ENCODE measurements at places on chromosomes 3 and 15.

GRCh38 chr3:141442446-141442845 is 44.4 kb upstream of the RASA2 start:
- DNase-seq: no peak

DNA sequence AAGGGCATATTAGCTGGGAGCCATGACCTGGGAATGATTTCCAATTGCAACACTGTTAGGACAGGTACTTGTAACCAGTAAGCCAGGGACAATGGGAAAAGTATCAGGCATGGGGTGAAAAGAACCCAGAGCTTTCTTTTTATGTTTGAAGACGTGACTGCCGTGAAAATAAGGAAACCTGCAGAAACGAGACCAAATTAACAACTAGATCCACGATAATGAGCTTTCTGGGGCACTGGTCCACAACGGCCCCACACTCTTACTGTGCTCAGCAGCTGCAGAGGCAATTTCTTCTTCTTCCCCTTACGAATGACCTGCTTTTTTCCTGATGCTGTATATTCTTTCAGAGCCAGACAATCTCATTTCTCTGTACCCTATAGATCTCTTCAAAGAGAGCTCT is 11.4 kb downstream of the C3orf49 start:
- no peak for DNase-seq

- no peak for DNase-seq
These were observed 25.8 kb downstream of the OXNAD1 start for GRCh38 chr3:16290827-16291196.

DNA sequence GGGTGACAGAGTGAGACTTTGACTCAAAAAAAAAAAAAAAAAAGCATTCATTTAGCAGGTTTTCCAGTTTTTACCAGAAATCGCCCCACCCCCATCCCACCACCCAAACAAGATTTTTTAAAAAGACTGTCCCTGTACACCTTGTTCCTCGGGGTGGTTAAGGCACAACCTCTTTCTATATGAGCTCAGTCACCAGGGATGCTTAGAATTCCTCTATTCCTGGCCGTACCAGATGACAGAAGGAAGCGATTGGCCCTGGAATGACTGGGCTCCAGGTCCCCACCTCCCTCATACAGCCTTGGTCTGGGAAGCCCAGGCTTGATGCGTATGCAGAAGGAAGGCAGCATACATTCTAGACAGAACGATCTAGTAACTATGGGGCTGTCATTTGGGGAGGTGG is 25.6 kb downstream of the IDH2 start:
- DNase-seq: no peak

GRCh38 chr3:123719862-123720453 is 135.1 kb upstream of the HACD2 start:
- no peak for DNase-seq

DNA sequence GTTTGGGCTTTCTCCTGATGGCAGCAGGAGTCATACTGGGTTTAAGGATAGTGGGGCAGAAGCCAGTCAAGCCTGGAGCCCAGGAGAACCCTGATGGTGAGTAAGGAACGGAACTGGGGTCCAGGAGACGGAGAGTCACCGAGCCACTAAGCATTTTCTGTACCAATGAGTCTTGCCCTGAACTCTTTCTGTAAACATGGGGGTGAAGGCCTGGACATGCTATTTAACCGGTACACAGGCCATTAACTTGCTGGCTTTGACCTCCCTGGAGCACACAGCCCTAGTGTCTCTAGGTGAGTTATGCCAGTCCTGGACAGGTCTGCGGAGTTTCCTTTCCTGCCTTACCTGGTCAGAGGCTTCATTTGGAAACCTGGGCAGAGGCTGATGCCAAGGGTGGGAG is 3.9 kb downstream of the SLC6A6 start:
- DNase-seq: no peak

DNA sequence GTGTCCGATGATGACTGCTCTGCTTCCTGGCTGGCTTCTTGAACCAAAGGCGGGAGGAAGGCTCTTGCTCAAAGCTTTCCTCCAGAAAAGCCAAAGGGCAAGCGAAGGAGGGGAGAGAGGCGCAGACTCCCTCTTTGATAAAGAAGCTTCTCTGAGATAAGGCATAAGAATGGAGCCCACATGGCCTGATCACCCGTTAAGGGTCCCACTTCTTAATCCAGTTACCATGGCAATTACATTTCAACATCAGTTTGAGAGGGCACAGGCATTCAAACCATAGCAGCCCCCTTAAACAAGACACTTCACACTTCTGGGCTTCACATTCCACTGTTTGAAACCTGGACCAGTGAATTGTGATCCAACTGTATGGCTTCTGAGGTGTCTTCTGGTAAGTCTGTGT is 8.0 kb downstream of the ABHD17C start:
- DNase-seq: no peak

DNA sequence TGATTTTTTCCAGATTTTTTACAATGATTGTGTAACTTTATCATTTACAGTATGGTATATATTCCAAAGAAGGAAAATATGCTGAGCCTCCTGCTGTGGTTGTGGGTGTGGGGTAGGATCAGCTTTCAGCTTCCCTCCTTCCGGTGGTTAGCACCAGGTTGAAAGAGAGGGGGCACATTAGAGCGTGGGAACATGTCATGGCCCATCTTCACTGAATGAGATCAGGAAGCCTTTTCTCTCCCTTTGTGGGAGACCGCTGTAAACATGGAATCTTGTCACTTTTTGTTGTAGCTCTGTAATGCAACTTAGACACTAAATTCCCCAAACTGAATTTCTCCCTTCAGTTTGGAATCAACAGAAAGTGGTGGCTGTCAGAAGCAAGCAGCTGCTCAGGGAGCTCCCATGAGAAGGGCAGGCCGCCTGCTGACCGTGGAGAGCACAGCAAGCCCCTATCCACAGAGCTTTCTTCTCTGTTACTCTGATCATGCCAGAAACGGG is 86.7 kb upstream of the LIMD1 start:
- DNase-seq: no peak

DNA sequence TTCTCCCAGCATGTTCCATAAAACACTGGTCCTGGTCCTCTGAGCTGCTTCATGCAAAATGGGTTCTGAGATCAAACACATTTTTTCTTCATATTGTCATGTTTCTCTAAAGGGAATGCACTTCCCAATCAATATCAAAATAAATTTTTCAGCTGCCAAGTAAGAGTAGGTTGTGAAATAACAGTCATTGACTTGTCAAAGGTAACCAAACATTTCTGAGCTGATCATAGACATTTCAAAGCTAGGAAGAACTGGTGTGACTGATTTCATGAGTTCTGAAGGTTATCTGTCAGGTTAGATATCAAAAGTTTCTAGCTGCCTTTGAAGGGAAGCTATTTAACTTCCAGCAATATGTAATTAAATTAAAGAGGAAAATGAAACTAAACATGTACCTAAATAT is 770.9 kb downstream of the TBL1XR1 start:
- no peak for DNase-seq

GRCh38 chr3:153282355-153282754 is 120.3 kb downstream of the RAP2B start:
- no peak for DNase-seq

- DNase-seq: no peak
These were observed 227.5 kb downstream of the DTWD1 start for GRCh38 chr15:49848282-49848724.

DNA sequence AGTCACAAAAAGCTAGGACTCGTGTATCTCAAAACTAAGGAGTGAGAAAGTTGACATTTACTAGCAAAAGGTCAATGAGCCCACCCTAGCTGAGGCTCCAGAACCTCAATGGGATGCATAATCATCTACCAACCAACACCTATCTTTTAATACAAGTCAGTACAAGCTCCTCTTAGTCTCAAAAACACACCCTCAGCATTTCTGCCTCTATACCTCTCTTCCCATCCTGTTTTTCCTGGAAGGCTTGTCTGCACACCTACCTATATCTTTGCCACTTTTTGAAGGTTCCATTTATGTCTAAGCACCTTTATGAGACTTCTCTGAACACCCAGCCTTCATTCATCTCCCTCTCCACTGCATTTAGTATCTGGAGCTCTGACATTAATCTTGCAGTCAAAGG is 10.0 kb downstream of the WWTR1 start:
- no peak for DNase-seq

DNA sequence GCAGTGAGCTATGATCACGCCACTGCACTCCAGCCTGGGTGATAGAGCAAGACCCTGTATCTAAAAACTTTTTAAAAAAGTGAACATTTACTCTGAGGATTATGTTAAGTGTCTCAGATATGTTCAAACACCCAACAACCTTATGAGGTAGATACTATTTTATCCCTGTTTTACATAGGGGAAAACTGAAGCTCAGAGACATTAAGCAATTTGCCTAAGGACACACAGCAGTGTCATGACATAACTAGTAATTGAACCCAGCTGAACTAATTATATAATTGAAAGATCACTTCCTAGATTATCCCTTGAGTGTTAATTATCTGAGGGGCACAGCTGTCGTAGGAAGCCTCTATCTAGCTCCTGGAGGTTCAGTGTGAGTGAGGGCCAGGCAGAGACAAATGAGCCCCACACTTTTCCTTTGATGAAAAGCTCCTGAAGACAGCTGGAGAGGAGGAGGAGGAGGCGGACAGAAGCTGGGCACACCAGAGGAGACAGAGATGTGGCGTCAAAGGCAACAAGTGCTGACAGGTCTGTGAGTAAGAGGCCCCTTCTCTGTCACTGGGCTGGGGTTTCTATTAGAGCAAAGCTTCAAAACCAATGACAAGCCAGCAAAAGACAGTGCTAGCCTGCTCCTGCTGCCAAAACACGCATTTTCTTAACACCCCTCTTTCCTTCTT is 20.5 kb downstream of the TRH start:
- no peak for DNase-seq

DNA sequence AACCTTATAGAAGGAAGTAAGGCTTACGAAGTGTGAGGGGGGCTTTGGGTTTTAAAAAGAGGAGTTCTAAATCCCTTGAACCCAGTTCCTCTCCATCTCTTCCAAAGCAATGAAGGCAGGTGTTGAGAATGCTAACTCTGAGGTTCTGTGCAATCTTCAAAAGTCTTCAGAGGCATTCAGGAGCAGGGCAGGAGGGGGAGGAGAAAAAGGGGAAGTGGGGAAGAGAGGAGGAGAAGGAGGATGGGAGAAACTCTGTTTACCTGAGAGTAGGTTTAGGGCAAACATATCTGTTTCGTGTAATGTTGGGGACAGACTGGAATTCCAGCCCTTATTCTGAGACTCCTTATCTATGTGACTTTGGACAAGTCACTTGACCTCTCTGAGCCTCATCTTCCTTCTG is 36.9 kb downstream of the FAM3D start:
- no peak for DNase-seq

DNA sequence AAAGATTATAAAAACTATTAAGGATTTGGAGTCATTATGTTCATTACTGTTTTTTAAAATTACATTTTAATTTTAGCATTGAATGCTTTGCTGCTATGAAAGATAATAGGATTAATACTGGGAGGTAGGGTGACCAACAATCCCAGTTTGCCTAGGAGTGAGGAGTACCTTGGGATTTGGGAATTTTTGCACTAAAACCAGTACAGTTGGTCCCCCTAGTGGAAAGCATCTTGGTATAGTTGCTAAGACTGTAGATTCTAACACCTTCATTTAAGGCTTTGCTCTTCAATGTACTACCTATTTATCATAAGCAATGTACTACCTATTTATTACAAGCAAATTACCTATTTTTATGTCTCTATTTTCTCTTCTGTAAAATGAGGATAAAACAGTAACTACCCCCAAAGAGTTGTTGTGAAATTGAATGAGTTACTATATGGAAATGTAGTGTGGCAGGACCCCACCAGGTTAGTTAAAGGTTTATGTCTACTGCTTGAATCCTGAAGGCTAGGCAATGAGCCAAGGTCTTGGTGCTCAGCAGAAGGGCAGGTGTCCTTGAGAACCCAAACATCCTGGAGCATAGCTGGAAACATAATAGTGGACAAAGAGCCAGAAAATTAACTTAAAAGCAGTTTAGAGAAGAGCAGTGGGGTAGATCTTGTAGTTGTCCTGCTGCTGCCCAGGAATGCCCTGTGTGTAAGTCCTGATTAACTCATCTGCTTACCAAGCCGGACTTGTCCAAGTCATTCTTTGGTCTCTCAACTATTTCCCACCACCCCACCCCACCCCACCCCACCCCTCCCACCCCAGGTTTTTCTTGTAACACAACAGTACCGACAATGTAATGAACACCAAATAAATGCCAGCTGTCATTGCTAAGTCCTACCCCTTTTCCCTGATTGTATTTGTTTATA is 49.2 kb upstream of the NMD3 start:
- no peak for DNase-seq

DNA sequence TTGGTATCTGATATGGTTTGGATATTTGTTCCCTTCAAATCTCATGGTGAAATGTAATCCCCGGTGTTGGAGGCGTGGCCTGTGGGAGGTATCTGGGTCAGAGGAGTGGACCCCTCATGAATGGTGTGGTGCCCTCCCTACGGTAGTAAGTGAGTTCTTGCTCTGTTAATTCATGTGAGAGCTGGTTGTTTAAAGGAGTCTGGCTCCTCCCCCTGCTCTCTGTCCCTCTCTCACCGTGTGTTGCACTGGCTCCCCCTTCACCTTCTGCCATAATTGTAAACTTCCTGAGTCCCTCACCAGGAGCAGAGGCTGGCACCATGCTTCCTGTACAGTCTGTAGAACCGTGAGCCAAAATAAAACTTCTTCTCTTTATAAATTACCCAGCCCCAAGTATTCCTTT is 246.9 kb upstream of the AGTR1 start:
- no peak for DNase-seq

GRCh38 chr3:43102773-43103480 is 3.0 kb downstream of the POMGNT2 start:
- no peak for DNase-seq

DNA sequence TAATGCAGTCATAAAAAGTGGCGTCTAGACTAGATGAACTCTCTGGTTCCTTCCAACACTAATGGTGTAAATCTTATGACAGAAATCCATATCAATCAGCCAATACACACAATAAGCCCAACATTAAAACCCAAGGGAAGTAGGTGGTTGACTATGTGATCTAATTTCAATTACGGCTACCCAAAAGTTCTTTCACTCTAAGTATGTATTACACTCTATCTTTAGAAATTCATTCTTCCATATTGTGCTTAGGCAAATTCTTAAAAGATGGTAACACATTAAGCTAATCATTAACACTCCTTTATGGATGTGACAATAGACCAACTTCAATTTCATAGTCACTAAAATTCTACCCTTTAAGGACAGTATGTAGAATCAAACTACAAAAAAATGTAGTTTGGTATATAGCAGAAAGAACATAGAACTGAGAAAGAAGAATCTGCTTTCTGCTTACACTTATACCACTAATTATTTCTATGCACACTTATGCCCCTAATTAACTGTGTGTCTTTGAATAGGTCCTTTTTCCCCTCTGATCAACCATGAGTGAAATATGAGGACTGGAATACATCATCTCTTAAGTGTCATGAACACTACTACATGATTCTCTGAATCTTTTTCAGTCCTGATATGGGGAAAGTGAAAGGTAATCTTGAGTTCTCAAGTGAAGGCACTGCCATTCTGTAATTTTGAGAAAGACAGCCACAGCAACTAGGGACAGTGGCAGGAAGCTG is 557.6 kb downstream of the IGSF11 start:
- DNase-seq: no peak

GRCh38 chr15:58423831-58424608 is 7.8 kb upstream of the LIPC start:
- DNase-seq: no peak

GRCh38 chr3:81300324-81300927 is 461.0 kb downstream of the GBE1 start:
- DNase-seq: no peak
